ENCODE measurements at places on chromosomes 3 and 15.

DNA sequence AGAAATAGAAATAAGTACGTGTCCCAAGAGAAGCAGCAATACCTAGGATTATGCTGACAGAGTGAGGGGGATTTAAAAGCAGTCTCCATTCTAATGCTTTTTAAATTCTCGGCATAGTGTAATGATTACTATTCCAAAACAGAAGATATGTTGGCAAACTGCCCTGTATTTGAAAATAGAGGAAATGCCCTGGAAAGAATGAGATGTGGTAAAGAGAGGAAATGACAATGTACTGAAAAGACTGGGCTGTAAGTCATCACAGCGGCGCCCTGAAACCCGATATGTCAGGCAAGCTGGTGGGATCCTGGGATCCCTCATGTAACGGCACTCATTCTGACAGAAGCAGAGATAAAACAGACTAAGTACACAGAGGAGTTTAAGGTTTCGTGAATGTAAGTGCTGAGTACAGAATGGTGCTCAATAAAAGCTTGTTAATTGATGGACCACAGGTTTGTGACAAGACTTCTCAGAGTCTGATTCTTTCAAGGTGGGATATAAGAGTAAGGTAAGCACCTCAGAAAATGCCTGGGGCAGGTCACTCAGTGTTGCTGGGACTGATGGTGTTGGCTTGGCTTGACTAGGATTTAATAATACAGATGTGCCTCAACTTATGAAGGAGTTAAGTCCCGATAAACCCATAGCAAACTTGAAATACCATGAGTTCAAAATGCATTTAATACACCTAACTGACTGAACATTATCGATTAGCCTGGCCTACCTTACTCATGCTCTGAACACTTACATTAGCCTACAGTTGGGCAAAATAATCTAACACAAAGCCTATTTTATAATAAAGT, 91.4 kb downstream of the NFKBIZ start:
- no peak for DNase-seq

DNA sequence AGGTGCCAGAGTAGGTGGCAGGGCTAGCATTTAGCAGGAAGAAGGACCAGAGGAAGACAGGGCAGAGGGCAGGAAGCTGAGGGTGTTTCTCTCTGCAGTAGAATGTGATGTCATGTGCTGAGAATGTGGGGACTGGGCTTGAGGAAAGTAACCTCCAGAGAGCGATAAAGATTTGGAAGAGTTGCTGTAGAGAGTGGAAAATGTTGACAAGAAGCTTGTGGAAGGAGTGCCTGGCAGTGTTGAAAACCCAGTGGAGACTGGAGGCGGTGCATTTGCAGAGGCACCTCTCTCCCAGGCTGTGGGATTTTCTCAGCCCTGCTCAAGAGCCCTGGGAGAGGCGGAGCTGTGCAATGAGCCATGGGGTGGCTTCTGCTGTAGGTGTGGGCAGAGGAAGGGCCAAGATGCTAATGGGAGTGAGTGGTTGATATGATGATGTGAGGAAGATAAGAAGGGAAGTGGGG, 54.8 kb downstream of the MESD start:
- DNase-seq = no peak

- no peak for DNase-seq
Measured at GRCh38 chr15:89218531-89218930, 2.8 kb downstream of the RLBP1 start.

DNA sequence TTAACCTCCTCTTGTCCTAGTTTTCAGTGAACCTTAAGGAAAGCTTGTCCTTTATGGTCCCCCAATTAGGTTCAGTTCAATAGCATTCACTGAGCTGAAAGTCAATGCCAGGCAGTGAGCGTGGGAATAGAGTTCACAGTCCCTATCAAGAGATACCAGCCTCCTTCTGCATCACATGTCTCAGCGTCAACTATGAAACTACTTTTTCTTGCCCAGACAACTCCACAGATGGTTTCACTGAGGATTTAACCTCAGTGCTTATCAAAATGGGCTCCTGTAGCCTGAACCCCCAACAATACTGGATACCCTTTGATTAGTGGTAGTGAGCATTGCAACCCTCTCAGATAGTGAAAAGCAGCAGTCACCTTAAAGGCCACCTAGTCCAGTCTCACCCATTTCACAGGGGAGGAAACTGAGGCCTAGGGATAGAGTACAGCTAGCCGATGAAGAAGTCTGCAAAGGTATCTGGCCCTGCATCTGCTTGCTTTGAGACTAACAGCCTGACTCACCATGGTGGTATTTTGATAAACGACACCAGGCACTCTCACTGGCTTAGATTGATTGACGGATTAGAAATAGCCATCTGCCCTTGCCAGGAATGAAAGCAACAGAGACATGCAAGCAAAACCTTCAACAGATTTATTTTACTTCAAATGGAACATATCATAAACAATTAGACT, 1.6 kb upstream of the UBA3 start:
- peak; percentile 37 for DNase-seq

- DNase-seq = no peak
Measured at GRCh38 chr3:30712991-30713390, 106.6 kb downstream of the TGFBR2 start.

GRCh38 chr3:118577055-118577777, 457.4 kb downstream of the IGSF11 start:
- DNase-seq = no peak

- no peak for DNase-seq
Measured at GRCh38 chr3:13869761-13870343, 10.0 kb downstream of the WNT7A start.

DNA sequence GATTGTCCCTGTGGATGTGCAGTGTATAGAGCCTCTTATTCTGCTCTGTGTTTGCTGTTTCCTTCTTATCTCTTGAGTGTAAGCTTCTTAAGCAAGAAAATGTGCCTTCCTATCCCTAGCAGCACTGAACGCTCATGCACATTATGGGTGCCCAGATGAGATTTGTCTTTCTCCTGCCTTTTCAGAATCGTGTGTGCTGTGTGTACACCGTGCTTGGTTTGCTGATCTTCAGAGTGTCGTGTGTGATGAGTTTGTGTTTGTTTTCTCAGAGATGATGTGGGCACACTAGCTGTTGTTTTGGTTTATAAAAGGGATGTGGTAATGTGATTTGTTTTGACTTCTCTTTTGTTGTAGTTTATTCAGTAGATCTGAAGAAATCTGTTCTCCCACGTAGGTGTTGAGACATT, 19.7 kb downstream of the GPR171 start:
- DNase-seq = peak; percentile 35

GRCh38 chr15:40471808-40472150, 995 bp downstream of the CHST14 start:
- DNase-seq = peak; percentile 16

DNA sequence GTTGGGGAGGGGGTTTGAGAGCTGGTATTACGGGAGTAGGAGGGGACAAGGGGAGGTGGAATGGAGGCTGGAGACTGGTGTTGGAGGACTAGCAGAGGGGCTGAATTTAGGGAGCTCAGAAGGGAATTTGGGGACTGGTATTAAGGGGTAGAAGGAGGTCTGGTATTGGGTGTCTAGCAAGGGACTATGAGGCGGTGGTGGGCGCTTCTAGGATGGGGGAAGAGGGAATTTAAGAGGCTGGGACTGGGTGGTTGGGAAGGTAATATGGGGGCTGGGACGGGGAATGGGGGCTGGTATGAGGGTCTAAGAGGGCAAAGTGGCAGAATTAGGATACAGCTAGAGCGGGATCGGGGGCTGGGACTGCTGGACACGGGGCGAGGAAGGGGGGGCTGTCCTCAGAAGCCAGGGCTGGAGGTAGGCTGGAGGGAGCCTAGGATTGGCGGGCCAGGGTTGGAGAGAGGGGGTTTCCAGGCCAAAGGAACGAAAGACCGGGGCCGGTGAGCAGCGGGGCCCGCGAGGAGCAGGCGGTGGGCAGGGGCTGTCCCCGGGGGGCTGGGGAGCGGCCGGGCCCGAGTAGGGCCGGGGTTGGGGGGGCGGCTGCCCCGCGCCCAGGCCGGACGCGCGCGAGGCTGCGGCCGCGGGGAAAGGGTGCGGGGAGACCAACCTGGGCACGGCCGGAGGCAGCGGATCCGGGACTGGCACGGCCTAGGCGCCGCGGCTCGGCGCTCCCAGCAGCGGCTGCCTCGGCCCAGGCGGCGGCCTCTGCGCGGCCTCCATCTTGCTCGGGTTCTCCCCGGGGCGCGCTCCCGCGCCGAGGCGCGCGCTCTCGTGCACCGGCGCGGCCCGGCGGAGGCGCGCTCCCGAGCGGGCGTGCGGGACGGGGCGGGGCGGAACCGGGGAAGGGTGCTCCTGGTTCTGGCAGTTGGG, at the start of gene LHFPL4:
TSS of gene LHFPL4 (minus strand) at position 802 of the 927 bp plus-strand sequence. CDS start 1,143 bp downstream, outside the sequence.
- no peak for DNase-seq

- DNase-seq = no peak
Measured at GRCh38 chr3:172839679-172840078, 89.2 kb downstream of the ECT2 start.

DNA sequence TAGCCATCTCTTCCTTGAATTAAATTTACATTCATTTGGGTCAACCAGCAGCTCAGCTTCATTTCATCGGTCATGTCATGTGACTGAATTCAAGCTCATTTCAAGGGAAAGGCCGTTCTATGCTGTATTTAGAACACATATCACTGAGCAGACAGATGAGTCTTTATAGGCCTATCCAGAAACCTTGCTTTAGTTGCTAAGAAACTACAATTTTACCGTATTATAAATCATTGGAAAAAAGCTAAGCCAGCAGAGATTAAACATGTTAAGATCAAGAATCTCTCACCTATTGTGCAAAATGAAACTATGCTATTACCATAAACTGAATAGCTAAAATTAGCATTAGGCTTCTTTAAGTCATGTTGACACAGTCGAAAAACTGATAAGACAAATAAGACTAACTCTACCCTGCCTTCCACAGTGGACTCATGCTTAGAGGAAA, 2.2 kb downstream of the NPTN start:
- DNase-seq = no peak

DNA sequence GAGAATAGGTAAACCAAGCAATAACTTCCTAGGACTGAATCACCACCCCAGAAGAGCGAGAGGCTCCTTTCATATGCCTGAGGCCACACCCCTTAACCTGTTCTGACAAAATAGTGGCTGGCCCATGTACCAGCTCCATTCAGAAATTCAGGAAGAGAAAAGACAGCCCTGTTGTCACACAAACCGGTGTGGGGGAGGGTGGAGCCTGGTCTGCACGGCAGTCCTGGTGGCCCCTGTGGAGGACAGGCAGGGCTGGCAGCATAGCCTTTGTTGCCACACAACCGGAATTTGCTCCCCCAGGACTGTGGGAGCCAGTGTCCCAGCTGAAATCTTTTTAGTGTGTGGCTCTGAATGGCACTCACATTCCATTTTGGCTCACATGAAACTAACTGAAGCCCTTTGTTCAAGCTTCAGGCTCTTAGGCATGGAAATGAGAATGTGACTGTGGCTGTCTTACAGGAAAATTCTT, 23.8 kb downstream of the RLBP1 start:
- DNase-seq = no peak

GRCh38 chr3:143010024-143010423, 8.7 kb downstream of the U2SURP start:
- no peak for DNase-seq

- no peak for DNase-seq
Measured at GRCh38 chr3:124281453-124282316, 289.8 kb upstream of the ROPN1 start.

DNA sequence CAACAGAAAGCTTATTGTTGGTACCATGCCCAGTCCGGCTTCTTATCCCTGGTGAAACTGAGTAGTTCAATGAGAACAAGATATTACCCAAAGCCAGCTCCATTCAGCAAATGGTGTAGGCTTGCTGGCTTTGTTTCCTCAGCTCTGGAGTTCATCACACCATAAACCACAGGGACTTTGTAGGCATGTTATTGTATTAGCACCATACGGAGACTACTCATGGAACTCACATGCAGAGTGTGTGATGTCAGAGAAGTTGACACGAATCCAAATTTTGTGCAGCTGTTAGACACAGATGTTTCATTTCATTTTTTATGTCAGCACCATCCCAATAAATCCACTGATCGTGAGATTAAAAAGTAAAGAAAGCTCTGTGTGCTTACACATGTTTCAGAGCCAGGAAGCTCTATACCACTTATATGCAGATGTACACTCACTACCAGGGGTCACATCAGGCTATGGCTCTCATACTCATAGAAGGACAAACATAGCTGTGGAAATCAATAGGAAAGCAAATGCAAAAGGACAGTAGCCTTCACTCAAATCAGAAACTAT, 63.4 kb upstream of the LEKR1 start:
- DNase-seq = no peak

GRCh38 chr3:136142592-136142991, 53.5 kb downstream of the MSL2 start:
- DNase-seq = peak; percentile 39

DNA sequence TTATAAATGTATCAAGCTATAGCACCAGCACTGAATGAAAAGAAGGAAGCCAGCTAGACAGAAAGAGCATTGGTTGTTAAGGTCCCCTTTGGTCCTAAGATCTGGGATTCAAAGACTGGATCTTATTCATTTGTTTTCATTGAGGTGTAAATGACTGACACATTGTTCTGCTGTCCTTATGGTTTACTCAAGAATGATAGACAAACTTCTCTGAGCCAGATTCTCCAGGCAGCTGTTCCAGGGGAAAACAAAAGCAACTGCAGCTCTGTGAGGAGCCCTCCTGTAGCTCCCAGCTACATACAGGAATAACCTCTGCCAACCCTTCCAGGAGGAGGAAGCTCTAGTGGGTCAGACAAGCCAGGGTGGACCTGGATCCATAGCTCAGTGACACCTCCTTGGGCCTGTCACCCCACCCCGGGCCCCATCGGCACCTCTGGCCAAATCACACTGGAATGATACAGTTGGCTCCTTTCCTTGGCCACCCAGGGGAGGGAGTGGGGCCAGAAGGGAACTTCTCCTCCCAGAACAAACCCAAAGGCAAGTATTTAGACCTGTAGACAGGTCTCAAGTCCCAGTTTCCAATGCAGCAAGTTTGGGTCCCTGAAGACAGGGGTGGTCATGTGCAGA, 57.8 kb downstream of the ZNF621 start:
- no peak for DNase-seq

- no peak for DNase-seq
Measured at GRCh38 chr3:26118165-26118564, 328.3 kb downstream of the OXSM start.

- DNase-seq = no peak
Measured at GRCh38 chr15:70353606-70354345, 256.1 kb upstream of the TLE3 start.

DNA sequence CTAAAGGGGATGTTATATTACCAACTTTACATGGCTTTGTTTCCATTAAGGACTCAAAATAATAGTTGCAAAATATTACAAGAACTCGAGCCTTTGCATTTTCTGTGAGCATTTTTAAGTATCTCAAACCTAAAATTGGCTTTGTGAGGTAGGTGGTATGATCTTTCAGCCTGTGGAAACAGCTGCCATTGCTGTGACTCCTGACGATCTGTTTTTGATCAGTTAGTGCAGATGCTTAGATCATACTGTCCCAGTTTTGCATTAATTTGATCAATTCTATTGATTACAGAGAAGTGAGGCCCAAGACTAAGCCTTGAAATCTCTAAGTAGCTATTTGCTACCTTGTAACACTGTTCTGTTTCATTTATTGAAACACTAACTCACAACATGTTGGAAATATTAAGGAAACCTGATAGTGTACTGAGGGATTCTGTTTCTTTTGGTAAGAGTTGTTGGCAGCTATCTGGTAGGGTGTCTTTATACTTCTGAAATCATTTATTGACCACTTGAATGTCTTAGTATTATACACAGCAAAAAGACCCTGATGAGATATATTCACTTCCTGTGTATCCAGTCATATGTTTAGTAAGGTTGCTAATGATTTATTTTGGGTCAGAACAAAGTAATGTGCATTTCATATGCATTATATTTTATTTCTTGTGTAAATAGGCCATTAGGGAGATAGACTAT, 14.8 kb downstream of the SKIL start:
- no peak for DNase-seq

Measured in CD4-positive, alpha-beta T cell treated with Interleukin-2 at 100 ng/mL for 4 hours (primary cell).